ENCODE measurements at places on chromosomes 2 and 18. TPM values are rescaled to one million over a fixed set of nuclear protein-coding genes. Genes with fewer than 3 reads are reported as not detected.

GRCh38 chr2:169702996-169703395 is 8.7 kb downstream of the PHOSPHO2 start:
- DNase-seq = no peak

DNA sequence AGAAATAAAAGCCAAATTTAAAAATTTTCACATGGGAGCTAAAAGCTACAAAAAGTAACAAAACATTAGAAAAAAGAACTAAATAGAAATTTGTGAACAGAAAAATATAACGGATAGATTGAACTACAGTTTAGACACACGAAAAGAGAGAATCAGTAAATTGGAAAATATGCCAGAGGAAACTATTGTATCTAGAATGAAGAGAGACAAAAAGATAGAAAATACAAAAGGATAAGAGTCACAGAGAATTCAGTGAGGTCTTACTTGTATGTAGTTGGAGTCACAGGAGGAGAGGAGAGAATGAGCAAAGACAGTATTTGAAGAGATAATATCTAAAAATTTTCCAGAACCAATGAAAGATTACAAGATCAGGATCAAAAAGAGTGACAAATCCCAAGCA is 11.3 kb upstream of the MCFD2 start:
- DNase-seq = no peak

GRCh38 chr2:168686452-168687191 is 115.8 kb upstream of the NOSTRIN start:
- DNase-seq = no peak

- DNase-seq = peak; percentile 44
These were observed 127.5 kb upstream of the TMEM200C start for GRCh38 chr18:6022845-6023244.

GRCh38 chr2:23850564-23851256 is 76.2 kb downstream of the ATAD2B start:
- DNase-seq = no peak

DNA sequence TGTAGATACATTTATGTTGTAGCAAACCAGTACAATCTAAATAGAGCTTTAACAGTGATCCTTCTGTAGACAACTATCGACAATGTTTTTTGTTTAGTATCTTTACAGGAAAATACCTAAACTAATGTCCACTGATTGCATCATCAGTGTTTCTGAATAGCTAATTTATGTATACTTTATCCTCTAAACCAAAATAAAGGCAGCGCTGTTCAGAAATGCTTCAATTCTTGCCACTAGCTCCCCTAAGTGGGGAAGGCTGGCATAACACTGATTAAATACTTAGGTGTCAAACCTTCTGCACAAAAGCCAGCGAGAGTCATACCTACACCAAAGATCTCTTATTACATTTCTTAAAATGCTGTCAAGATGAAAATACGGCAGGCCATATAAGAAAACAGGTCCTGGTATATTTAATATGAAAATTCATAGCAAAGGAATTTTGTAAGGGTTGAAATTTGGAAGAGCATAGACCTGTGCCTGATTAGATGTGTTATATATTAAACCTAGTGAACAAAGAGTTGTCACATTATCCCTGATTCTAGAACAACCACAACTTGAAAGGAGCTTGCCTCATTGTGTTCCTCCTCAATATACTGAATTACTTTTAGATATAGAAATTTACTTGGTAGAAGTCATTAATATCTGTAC is 1693.4 kb upstream of the SLC39A10 start:
- peak; percentile 75 for DNase-seq

DNA sequence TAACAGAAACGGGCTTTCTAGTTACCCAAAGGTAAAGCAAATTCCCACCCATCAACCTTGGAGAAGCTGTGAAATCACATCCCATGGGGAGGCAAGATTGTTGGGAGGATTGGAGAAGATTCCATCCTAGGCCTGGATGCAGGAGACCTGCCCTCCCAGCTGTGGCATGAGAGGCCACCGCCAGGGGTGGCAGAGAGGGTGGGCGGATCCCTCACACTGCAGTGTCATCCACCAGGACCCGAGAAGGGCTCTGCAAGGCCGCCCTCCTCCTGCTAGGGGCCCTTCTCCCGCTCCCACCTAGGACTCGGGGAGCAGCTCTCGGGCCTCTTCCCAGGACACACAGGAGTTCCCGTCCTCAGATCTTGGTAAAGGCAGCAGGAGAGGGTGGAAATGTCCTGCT is 15.5 kb upstream of the ATG16L1 start:
- peak; percentile 60 for DNase-seq

GRCh38 chr18:5414546-5414945 is 119.0 kb upstream of the ZBTB14 start:
- DNase-seq = peak; percentile 63

DNA sequence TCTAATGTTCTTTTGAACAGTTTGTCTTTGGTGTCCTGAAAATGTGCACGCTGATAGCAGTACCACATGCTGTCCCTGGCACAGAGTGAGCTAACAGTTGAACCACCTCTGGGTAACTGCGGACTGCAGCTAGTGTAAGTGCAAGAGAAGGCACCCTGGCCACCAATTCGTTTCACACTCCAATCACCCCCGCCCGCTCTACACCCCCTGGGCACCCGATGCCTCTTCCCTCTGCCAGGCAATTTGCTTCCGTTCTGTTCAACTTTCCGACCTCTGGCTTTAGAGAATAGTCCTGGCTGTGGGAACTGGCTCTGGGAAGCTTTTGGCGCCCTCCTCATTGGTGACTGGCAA is 1.4 kb downstream of the DOCK10 start:
- no peak for DNase-seq

GRCh38 chr18:13940326-13940725 is 25.0 kb upstream of the MC2R start:
- no peak for DNase-seq

GRCh38 chr2:120536141-120536540 is 190.2 kb downstream of the INHBB start:
- DNase-seq = no peak

GRCh38 chr2:84940088-84940470 is 30.9 kb upstream of the KCMF1 start:
- DNase-seq = peak; percentile 45

GRCh38 chr18:45645610-45646009 is 30.3 kb downstream of the SLC14A2 start:
- DNase-seq = no peak

- peak; percentile 42 for DNase-seq
These were observed 14.4 kb downstream of the EN1 start for GRCh38 chr2:118832791-118833715.

DNA sequence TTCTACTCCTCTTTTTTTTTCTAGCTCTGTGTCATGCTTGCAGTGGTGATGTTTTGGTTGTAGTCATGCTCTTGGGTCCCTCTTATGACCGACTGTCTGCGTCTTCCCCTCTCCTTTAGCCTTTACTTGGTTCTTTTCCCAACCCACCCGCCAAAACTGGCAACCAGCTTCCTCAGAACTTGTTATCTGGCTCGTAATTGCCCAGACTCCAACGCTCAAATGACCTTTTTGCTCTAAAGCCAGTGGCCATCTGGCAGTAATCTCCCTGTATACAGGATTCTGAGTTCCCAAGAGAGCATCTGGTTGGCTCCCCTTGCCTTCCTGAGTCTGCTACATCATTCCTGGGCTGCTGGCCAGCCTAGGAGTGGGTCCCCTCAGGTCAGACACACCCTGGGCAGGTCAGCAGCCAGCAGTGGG is 147.2 kb downstream of the MGAT5 start:
- no peak for DNase-seq

GRCh38 chr2:25618676-25619075 is 54.7 kb downstream of the DTNB start:
- DNase-seq = no peak

GRCh38 chr2:120660771-120661459 is 74.8 kb upstream of the GLI2 start:
- no peak for DNase-seq

GRCh38 chr18:26482569-26482968 is 65.8 kb downstream of the KCTD1 start:
- peak; percentile 88 for DNase-seq

DNA sequence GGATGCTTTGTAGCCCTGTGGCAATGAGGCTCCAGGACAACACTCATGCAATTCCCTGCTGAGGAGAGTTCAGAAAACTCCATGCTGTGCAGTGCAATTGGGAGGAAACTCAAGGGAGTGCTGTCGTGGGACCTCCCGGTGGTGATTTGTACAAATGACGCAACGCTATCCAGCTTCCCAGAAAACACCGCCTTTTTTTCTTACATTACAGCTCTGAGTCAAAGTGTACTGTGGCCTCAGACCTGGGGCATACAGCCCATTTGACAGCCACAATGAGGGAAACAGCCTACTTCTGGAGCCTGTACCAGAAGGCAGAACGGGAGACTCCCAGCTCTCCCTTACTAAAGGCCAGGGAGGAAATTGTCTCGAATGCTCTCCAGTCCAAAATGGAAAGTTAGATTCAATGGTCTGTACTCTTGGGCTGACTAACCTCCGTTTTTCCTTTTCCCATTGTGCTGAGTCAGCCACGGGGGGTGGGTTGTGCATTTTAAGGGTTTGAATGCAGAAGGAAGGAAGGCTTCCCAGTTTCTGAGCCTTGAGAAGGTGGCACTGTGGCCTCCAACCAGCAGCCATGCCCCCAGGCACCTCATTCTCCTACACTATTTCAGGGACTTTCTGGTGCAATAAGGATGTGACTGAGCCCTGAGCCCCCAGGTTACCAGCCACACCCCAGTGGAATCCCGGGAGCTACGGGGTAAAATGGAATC is 16.4 kb upstream of the CYP1B1 start:
- DNase-seq = no peak

- peak; percentile 26 for DNase-seq
These were observed 169.3 kb downstream of the KCNE4 start for GRCh38 chr2:223221139-223221835.

DNA sequence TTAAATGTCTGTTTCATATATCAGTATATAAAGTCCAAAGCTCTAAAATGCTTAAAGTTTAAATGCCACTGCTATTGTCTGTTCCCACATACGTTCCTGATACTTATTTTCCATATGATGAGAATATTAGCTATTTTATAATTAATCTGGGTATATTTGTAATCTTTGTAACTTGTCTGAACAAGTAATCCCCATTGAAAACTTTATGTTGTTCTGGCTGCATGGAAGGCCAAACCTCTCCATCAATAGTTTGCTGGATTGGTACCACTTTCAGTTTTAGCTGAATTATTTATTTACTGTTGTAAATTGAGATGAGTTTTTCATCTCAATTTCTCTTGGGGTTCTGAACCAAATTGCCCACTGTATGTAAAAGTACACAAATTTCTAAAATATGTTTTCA is 1.5 kb downstream of the MBD5 start:
- DNase-seq = no peak

- peak; percentile 32 for DNase-seq
These were observed 1.0 kb upstream of the PEX13 start for GRCh38 chr2:61016392-61017002.

GRCh38 chr2:167406558-167406957 is 518.3 kb downstream of the XIRP2 start:
- peak; percentile 80 for DNase-seq

- DNase-seq = no peak
These were observed 116.3 kb downstream of the ZNF532 start for GRCh38 chr18:58980991-58981390.

DNA sequence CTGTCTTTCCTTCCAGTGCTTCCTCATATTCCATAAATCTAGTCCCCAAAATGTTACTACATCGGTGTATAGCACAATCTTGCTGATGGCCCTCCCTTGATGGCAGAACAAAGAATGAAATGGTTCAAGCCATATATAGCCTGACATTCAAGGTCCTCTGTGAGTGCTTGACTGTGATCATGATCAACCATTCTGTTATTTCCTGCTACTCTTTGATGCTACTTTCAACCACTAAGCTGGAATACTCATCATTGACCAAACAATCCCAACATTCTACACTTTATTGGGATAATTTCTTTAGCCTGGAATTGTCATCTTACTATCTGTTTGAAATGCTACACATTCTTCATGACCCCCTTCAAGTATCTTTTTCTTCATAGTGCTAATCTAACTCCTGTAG is 633.9 kb downstream of the PLCL1 start:
- DNase-seq = no peak

GRCh38 chr2:80942766-80943165 is 638.2 kb upstream of the LRRTM1 start:
- DNase-seq = no peak

DNA sequence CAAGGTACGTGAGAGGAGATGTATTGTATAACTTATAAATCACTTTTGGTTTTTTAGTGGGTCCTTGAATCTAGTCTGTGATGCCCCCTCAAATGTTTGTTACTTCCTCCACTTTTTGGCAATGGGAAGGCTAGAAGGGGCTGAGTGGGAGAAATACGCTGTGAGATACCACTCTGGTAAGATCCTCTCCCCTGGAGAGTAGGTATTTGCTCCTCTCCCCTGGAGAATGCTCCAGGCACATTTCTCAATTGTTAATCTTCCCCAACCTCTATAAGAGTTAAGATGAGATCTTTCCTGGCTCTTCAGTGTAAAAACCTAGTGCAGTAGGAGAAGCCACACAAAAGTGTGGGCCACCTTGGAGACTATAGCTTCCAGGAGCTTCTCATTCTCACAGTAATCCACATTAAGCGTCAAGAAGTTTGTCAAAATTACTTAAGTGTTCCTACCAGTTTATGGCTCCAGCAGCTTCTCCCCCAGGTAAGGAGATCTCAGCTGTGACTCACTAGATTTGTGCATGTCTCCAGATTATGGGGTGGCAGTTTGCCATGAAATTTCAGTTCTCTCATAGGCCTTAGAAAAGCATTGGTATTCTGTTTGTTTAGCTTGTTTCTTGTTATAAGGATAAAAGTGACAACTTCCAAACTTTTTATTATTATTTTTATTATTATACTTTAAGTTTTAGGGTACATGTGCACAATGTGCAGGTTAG is 182.6 kb downstream of the FSIP2 start:
- no peak for DNase-seq

DNA sequence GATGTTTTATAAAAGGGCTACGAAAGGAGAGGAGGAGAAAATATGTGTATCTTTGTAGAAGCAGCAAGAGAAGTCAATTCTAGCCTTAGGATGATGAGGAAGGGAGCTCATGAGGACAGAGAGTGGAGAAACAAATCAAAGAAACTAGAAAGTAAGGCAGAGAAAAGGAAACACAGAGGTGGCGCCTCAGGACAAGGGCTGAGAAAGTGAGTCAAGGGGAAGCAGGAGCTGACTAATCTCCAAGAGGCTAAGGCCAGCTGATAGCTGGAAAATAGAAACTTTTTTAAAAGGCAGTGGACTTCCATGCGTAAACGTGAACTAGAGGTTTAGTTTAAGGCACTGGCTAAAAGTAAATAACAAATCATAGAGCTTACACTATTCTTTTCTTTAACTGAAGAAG is 173.3 kb downstream of the ANKRD44 start:
- no peak for DNase-seq

DYNAP gene
- 1.0 TPM for total RNA-seq

MAPK4 gene
- total RNA-seq = 8.5 TPM

MGAT4A gene
- total RNA-seq = 5.6 TPM

BCL11A gene
- 49.2 TPM for total RNA-seq

CCDC74B gene
- 34.5 TPM for total RNA-seq

GKN2 gene
- total RNA-seq = not detected

NAT8 gene
- total RNA-seq = not detected

LONRF2 gene
- 0.24 TPM for total RNA-seq

ST8SIA5 gene
- total RNA-seq = 4.8 TPM

COL3A1 gene
- total RNA-seq = 0.17 TPM

NXPH2 gene
- total RNA-seq = 8.3 TPM

PROKR1 gene
- 5.2 TPM for total RNA-seq

RND3 gene
- total RNA-seq = 55.3 TPM

MRPS5 gene
- total RNA-seq = 57.8 TPM

PLCD4 gene
- total RNA-seq = 0.80 TPM

AP1S3 gene
- total RNA-seq = 25.5 TPM

ALPP gene
- total RNA-seq = 0.28 TPM

TGFA gene
- 2.6 TPM for total RNA-seq

IGFBP5 gene
- total RNA-seq = 0.74 TPM

IL1F10 gene
- total RNA-seq = not detected

All from GM23338 (cell line).